Forelimb muscle (tissue), 1 donor: ENCODE measurements at places on chromosomes 1 and 21. TPM values are rescaled to one million over a fixed set of nuclear protein-coding genes. Genes with fewer than 3 reads are reported as not detected.

ODR4 gene
- 15.7 TPM for polyA plus RNA-seq

DNA sequence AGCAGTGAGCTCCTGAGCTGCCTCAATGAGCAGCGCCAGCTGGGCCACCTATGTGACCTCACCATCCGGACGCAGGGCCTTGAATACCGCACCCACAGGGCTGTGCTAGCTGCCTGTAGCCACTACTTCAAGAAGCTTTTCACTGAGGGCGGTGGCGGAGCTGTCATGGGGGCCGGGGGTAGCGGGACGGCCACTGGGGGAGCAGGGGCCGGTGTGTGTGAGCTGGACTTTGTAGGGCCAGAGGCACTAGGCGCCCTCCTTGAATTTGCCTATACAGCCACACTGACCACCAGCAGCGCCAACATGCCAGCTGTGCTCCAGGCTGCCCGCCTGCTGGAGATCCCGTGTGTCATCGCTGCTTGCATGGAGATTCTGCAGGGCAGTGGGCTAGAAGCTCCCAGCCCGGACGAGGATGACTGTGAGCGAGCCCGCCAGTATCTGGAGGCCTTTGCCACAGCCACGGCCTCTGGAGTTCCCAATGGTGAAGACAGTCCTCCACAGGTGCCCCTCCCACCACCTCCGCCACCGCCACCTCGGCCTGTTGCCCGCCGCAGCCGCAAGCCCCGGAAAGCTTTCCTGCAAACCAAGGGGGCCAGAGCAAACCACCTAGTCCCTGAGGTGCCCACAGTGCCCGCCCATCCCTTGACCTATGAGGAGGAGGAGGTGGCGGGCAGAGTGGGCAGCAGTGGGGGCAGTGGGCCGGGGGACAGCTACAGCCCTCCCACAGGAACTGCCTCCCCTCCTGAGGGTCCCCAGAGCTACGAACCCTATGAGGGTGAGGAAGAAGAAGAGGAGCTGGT, 12.3 kb downstream of the ZBTB7B start:
- DNase-seq = no peak

CNKSR1 gene
- 4.2 TPM for polyA plus RNA-seq

DNA sequence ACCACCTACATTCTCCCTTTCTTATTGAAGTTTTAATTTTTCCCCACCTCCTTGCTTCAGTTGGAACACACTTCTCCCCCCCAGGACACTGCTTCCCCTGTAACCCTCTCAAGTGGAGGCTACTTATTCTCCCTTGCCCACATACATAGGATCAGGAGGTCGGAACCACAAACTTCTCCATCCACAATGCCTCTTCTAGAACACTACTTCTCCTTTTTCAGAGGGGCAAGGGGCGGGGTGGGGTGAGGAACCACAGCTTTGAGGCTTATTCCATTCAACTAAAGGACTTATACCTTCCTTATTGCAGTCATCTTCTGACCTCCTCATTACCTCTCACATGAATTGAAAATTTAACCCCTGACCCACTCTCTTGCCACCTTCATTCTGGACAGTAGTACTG, 81.3 kb downstream of the NEK7 start:
- DNase-seq = no peak

GRCh38 chr1:31732751-31733289, 29.0 kb upstream of the COL16A1 start:
- no peak for DNase-seq

LRRC42 gene
- 21.0 TPM for polyA plus RNA-seq
